ENCODE measurements at places on chromosomes 6 and 20.

GRCh38 chr6:2162079-2162445, 83.3 kb downstream of the GMDS start:
- DNase-seq = no peak

GRCh38 chr6:132357120-132357519, 44.2 kb downstream of the MOXD1 start:
- no peak for DNase-seq

DNA sequence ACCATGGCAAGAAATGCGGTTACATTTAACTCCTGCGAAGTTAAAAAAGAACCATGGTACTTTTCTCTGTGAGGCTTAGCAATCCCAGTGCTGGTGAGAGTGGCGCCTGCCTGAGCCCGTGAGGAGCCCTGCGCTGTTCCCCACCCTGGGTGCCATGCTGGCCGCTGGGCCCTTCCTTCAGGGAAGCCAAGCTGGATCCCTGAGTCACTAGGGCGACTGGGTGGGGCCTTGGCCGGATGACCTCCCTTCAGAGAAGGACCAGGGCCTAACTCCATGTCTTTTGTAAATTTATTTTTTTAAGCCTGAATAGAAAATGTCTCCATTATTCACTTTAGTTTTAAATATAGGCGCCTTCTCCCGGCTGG, 209.1 kb downstream of the ERMARD start:
- no peak for DNase-seq

DNA sequence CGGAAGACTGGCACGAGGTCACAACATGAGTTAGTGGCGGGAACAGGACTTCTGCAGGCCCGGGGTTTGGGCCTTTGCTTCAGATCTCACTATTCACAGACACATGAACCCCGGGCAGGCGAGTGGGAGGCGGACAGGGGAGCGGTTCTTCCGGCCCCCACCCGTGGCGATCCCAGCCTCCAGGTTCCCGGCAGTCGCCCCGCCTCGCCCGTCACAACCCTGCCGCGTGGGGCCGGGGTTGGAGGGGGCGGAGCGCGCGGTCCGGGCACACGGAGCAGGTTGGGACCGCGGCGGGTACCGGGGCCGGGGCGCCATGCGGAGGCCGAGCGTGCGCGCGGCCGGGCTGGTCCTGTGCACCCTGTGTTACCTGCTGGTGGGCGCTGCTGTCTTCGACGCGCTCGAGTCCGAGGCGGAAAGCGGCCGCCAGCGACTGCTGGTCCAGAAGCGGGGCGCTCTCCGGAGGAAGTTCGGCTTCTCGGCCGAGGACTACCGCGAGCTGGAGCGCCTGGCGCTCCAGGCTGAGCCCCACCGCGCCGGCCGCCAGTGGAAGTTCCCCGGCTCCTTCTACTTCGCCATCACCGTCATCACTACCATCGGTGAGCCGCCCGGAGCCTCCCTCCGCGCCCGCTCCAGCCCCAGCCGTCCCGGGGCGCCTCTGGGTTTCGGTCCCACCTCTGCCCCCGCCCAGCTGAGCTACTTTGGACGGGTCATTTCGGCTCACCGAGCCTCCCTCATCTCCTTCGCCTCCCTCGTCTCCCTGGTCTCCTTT, at the start of gene KCNK15:
Gene KCNK15, plus strand, starts transcription at position 268 of the 769 bp plus-strand sequence. Its CDS starts 46 bp downstream, at position 314.
- DNase-seq = no peak

- DNase-seq = no peak
Measured at GRCh38 chr6:142184307-142184706, 37.2 kb downstream of the VTA1 start.

DNA sequence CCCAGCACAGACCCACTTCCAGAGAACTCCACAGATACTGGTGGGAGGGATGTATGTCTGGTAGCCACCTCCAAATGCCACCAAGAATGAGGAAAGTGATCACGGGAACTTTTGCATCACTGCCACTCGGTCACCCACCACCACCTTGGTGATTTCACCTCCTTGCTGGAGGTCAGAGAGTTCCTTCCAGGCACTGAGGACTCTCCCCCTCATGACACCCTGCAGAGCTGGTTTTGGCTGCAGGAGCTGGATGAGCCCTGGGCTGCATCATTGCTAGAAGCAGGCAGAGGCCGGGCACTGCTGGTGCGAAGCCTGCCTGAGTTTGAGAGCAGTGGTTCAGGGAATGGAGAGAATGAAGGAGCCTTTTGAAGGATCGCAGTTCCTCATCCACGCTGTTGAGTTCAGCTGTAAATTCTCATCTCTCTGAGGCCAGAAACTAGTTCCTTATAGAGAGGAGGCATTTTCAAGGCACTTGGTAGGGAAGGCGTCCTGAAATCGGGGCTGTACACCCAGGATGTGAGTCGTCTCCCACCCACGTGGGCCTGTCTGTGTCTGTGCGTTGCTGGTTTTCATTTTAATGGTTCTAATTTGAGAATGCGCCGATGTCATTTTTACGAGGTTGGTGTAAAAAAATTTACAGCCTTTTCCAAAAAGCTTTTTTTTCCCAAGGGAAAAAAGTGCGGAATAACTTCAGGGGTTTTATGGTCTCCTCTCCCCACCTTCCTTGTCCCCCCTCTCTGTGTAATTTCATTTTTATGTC, 25.0 kb downstream of the FOXP4 start:
- DNase-seq = no peak

DNA sequence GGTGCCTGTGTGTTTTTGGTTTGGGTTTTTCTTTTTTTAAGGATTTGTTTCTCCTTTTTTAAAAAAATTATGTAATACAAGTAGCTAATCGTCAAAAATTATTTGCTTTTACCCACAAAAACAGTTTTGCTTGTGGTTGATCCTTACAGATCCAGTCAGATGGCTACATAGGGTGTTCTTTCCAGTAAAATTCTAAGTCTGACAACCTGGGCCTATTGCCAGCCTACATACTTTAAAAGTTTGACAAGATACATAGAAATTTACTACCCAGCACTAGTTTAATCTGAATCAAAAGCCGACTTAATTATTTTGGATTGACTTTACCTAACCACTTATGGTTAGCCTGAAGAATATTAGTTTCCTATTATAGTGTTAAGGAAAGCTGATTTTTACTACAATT, 2.1 kb upstream of the SOX4 start:
- no peak for DNase-seq

DNA sequence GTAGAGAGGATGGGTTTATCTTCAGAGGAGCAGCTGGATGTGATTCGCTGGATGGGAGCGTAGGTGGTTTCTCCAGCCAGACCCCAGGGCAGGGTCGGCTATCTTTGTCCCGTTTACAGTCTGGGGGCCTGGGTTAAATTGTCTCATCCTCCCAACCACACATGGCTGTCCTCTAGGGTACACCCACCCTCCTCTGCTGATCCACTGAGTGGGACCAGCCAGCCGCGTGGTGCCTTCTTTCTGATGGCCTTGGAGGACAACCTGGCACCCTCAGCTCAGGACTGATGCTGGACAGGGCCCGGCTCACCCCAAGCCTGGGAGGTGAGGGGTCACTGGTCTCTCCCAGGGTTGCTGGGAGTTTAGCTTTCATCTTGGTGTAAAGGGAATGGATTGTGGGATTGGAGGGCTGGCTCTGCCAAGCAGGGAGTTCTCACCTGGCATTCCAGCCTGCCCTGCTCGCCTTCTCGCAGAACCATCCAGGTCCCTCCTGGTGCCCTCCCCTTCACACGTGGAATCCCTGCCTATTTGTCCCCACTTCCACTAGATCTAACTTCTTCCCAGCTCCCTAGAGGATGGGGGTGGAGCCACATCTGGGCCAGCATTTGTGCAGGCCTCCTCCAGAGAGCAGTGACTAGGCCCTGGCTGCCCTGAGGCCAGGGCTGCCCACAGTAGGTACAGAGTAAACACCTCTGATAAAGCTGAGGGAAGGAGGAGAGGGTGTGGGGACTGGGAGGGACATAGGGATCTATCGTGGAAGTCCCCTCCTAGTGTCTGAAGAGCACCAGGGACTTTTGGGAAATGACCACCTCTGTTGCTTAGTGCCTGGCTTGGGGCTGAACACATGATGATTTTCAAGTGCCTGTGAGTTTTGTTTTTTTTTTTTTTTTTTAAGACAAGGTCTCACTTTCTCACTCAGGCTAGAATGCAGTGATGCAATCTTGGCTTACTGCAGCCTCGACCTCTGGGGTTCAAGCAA, 1.6 kb downstream of the ITPR3 start:
- no peak for DNase-seq

GRCh38 chr6:129691043-129691640, 18.8 kb downstream of the ARHGAP18 start:
- DNase-seq = no peak

DNA sequence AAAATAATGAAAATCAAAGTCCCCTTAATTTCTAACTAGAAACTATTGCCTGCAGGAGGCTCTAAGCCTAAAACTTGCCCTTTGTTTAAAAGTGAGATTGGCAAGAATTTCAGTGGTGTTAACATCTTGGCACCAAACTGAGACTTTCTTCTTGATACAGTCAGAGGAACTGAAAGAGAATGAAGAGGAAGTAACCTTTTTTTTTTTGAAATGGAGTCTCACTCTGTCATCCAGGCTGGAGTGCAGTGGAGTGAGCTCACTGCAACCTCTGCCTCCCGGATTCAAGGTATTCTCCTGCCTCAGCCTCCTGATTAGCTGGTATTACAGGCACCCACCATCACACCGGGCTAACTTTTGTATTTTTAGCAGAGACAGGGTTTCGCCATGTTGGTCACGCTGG, 3.6 kb downstream of the DOP1A start:
- no peak for DNase-seq

DNA sequence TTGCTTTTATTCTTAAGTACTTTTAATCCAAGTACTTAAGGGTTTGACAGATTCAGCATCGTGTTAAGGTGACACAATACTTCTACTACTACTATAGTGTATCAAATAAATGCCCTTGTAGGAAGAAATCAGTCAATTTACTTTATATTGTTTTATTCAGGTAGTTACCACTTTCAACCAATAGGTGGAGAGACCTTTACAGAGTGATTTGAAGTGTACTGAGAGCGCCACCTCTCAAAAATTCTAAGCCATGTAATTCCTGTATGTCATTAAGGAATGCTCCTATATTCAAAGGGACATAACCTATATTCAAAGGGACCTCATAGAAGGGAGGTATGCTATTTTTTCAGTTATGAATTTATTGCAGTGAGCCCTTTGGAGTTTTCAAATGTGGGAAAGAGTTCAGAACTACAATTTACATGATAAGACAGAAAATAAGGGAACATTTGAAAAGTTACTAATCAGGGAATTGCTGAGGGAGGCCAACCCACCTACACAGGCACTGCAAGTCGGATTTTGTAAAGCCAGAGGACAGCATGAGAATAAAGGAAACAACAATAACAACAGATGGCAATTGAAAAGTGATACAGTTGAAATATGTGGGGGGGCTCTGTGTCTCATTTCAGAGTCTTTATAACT, 955.6 kb downstream of the TBC1D32 start:
- DNase-seq = peak; percentile 48

- DNase-seq = peak; percentile 36
Measured at GRCh38 chr20:62409931-62410745, 3.1 kb upstream of the CABLES2 start.

DNA sequence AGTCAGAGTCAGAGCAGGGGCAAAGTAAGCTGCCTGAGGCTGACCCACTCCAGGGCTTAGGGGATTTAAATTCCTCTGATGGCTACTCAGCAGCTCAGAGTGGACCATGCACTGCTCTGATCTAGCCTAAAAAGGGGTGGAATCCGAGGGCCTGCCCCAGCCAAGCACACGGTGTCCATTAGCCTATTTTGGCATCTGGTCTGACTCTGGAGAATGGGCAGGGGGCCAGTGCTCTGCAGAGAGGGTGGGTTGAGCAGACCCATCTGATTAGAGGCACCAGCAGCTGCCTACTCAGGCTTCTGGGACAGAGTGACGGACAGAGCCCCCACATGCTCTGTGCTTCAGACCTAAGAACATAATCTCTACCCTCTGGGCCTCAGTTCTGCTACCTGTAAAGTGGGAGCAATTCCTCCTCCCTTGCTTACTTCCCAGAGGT, 25.9 kb upstream of the TGM2 start:
- no peak for DNase-seq

DNA sequence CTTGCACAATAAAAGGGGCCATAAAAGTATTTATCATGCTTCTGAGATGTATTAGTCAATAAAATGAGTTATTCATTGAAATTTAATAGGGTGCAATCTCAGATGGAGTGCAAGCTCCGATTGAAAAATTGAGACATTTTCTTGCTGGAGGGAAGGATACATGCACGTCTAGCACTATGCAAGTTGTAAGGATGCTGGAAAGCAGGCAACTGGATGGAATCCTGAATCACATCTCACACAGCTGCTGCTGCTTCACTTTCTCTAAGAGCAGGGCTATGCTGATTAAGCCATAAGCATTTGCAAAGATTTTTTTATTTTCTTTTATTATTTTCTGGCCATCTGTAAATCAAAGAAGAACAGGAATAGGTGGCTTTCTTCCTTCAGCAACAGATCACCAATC, 308.8 kb upstream of the EPHA7 start:
- DNase-seq = no peak

DNA sequence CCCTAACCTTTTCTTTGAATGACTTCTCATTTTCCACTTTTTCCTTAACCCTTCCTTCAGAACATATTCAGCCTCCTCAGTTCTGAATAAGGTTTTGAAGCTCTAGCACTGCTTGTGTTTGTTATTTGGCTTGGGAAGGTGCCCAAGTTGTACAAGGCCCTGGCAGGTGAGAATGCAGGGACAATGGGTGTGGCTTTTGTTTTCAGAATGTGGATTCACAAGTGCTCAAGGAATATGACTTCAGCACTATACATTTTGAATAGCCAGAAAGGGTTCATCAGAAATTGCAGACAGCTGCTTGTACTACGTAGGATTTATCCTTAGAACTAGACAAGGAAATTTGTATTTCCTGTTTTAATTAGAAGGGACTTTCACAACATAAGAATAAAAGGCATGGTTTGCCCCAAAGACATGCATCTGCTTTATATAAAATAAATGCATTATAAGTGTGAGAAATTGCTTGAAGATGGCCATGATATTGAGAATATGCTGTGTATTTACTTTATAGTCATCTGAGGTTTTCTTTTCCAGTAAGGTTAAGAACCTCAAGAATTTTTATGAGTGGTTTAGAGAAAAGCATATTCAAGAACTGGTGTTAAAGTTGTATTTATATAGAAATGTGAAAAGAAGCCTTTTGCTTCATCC, 29.3 kb upstream of the PRDM1 start:
- no peak for DNase-seq

GRCh38 chr6:4637691-4638433, 138.3 kb upstream of the CDYL start:
- no peak for DNase-seq

GRCh38 chr6:43753570-43754183, 16.3 kb upstream of the VEGFA start:
- no peak for DNase-seq

DNA sequence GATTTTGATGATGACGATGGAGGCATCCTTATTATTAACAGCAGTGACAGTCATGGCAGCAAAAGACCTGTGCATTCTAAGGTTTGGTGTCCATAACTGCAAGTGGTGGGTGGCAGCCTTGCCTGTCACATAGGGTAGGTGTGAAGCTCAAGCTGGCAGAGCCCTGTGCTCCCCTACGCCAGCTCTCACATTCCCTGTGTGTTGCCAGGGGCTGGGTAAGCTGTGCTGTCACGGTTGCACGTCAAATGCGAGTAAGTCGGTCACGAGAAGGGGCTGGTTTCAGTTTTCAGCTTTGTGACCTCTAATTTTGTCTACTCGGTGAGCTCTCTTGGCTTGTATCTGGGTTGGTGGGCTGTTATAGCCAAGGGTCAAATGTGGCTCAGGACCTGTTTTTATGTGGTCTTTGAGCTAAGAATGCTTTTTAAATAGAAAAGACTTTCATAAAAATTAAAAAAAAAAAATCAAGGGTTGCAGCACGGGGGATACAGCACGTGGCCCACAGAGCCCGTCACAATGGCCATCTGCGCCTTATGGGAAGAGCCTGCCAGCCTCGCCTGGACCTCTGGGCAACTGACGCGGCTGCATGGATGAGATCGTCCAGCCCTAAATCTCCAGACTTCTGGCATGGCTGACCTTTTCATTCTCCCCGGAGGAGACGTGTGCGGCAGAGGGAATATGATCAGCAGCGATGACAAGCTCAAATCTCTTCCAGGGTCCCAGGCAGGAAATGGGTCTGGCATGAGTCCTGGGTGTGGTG, 148.5 kb downstream of the PHACTR3 start:
- no peak for DNase-seq

Data from NCI-H524 treated with DMSO at 0.1 percent for 48 hours (cell line).